Activated CD4-positive, alpha-beta memory T cell treated with anti-CD3 and anti-CD28 coated beads, Interleukin-2, amount 10 ng/mL, durations not matched to agents 7 days and 5 days (primary cell): ENCODE measurements at places on chromosomes 11 and 22. TPM values are rescaled to one million over a fixed set of nuclear protein-coding genes. Genes with fewer than 3 reads are reported as not detected.

DNA sequence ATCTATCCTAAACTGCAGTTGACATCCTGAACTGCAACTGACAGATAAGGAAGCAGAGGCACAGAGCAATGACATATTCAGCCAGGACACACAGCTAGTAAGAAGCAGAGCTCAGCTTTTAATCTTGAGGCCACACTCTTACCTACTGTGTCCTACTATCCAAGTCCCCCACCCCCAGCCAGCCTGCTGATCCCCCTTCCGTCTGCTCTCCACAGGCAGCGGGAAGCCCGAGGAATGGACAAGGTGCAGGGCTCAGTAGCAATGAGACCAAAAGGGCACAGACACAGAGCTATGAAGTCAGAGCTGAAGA lies 4.3 kb downstream of the POLR3H start:
- DNase-seq, result no peak

DNA sequence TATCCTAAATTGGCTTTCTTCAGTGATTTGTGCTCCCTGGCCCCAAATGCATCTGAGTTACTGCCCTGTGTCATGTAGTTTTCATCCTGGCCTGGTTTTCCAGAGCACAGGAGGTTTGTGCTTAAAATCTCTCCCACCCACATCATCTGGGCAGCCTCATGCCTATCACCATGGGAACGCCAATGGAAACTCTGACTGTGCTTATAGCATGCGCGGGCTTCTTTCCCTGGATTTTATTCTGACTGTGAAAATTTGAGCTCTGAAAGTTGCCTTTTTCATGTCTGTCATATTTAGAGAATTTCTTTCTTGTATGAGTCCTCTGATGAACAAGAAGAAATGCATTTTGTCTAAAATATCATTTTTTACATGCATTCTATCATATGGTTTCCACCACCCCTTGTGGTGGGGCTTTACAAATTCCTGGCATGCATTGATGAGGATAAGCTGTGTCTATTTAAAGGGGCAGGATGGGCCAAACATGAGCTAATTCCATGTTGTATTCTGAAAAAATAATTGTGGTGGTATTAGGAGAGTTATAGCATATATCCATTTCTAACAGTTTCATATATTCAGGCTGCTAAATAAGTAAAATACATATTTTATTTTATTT lies 55.1 kb downstream of the IRAG1 start:
- no peak for DNase-seq

GRCh38 chr11:80188076-80188627 lies 747.3 kb upstream of the TENM4 start:
- no peak for DNase-seq

GRCh38 chr11:67079065-67079705 lies 22.5 kb downstream of the RHOD start:
- DNase-seq, result no peak

- peak; percentile 5 for DNase-seq
These were observed 245.0 kb upstream of the B3GAT1 start for GRCh38 chr11:134656861-134657540.

DNA sequence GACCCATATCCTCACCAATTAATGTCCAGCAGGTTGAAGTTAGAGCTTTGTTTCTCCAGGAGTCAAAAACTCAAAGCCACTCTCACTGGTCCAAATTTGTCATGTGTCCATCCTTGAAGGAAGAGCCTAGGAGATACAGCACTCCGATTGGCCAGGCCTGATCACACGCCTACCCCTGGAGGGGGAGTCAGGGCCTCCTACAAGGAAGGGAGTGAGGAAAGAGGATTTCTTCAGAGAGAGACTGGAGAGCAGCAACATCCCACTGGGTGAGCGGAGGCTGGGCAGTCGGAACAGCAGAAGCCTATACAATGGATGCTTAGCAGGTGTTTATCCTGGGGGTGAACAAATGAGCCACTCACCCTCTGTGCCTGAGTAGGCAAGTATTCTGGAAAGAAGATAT lies 113.9 kb downstream of the TRIM29 start:
- no peak for DNase-seq

- no peak for DNase-seq
These were observed 11.9 kb downstream of the PATE3 start for GRCh38 chr11:125799808-125800207.

- no peak for DNase-seq
These were observed 8.4 kb upstream of the RAB3IL1 start for GRCh38 chr11:61925736-61926135.

- DNase-seq, result peak; percentile 47
These were observed 44.5 kb downstream of the SC5D start for GRCh38 chr11:121337078-121337477.

DNA sequence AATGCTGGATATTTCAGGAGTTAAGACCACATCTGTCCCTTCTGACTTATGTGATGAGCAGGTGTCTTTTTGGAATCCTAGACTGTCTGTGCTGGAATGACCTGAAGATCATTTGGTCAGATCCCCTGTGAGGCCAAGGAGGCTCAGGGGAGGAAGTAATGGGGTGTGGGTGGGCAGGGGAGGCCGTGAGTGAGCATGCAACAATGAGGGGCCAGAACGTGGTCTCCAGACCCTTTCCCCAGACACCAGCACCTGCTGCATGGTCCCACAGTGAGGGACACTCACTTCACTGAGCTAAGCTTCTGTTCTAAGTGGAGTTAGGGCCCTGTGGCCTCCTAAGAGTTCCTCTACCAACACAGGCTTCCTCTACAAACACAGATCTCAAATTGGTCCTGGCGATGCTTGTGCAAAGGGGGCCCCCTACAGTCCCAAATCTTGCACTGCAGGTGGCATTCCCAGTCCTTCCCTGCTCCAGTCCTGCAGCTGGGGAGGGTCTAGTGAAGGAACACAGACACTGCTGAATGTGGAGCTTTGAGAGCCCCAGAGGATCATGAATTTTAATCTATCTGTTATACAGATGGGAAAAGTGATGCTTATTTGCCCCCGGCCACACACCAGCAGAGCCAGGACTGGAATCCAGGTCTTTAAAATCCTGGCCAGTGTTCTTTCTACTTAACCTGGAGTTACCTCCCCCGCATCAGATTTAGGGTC lies 7.4 kb downstream of the USP2 start:
- DNase-seq, result peak; percentile 49

DNA sequence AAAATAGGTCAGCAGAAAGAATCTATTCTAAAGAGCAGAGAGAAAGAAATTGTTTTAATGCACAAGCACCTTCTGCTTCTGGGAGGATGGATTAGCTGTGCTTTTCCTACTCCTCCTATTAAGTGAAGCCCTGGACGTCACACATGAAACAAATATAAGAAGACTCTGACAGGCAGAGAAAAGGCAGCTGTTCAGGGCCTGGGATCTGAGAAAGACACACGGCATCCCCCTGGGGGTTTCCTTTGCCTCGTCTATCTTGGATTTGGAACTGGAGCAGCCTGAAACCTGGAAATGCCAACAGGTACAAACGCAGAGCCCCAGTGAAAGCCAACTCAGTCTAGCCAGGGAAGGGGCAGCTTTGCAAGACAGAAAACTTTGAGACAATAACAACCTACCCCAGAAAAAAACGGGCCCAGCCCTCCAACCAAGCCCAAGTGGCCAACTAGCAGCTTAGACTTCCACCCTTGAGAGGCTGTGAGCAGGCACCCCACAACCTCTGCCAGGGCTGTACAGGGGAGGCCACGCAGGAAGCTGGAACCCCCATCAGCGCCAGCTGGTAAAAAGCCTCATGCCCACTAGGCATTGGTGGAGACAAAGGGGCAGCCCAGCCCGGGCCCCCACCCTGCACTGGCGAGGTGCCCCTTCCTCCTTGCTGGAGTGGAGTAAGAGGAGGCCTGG lies 7.3 kb downstream of the CERK start:
- no peak for DNase-seq

GALNT18 gene
- 0.60 TPM for total RNA-seq

UBQLNL gene
- total RNA-seq, result 0.28 TPM

LRRC4C gene
- total RNA-seq, result not detected

MIAT gene
- 185 TPM for total RNA-seq
